ENCODE measurements at places on chromosomes 7 and 10.

DNA sequence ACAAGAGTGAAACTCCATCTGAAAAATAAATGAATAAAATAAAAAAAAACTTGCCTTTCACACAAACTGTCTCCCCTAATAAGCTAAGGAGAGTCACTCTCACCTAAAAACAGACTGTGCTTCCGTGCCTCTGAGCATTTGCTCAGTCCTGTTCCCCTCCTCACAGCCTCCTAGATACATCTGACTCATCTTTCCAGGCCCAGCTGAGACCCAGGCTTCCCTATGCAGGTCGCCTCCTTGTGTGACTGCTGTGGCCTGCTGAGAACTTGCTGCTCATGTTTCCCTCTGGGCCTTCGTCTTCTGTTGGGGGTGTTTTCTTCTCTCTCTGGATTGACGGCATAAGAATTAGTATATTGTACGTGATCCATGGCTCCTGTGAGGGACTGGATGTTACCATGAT lies 777.7 kb downstream of the LRMDA start:
- DNase-seq: no peak

- no peak for DNase-seq
These were observed 166.5 kb downstream of the ABCA13 start for GRCh38 chr7:48337781-48338180.

GRCh38 chr7:21365866-21366624 lies 61.8 kb upstream of the SP4 start:
- DNase-seq: peak; percentile 30

- DNase-seq: no peak
These were observed 46.4 kb upstream of the NXPH1 start for GRCh38 chr7:8386926-8387550.

DNA sequence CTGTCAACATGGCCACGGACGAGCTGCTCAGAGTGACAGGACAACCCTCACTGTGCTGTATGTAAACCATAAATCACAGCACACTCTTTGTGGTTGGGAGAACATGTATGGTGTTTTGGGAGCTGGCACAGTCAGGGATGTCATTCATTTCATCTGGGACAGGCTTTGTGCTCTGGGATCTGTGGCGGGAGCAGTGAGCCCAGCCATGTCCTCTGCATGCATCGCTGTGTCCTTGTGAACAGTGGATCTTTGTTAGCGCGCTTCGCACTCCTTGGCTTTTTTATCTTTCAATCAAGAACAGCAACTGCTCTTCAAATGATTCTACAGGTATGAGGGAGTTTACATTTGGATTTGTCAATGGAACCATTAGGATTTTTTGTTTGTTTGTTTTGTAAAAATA lies 7.1 kb downstream of the CCM2 start:
- no peak for DNase-seq

GRCh38 chr7:113217314-113217713 lies 99.0 kb upstream of the SMIM30 start:
- DNase-seq: no peak
